ENCODE measurements at places on chromosomes 16 and 17.
A peak's percentile ranks its signal among the peaks of the same experiment; 100 is the strongest.

- no peak for DNase-seq
Observed at GRCh38 chr16:68284847-68285246, 20.5 kb downstream of the SLC7A6 start.

GRCh38 chr17:79940459-79941087, 95.1 kb downstream of the TBC1D16 start:
- DNase-seq, result no peak

GRCh38 chr17:45277216-45277849, 15.4 kb upstream of the SPATA32 start:
- DNase-seq, result peak; percentile 90

DNA sequence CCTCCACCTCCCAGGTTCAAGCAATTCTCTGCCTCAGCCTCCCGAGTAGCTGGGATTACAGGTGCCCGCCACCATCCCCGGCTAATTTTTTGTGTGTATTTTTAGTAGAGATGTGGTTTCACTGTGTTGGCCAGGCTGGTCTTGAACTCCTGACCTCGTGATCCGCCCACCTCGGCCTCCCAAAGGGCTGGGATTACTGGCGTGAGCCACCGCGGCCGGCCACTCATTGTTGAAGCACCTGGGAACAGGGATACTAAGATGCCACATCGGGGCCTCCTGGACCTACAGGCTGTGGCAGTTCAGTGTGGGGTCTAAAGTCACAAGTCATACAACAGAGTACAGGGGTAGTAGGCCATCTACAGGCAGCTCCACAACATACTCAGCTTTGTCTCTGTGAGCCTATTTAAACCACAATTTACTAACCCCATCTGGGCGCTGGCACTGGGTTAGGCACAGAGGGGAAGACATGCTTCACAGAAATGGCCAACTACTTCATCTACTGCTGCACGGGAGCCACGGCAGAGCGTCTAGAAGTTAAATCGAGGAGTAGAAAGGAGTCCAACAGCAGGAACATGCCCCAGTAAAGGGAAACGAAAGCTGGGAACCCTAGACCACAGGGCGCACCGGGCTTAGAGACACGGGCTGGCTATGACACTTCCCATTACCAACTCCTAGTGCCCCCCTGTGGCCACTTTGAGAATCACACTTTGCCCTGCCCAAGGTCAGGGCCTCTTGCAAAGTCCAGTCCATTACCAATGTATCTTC, 4.3 kb downstream of the VAMP2 start:
- DNase-seq, result peak; percentile 93

DNA sequence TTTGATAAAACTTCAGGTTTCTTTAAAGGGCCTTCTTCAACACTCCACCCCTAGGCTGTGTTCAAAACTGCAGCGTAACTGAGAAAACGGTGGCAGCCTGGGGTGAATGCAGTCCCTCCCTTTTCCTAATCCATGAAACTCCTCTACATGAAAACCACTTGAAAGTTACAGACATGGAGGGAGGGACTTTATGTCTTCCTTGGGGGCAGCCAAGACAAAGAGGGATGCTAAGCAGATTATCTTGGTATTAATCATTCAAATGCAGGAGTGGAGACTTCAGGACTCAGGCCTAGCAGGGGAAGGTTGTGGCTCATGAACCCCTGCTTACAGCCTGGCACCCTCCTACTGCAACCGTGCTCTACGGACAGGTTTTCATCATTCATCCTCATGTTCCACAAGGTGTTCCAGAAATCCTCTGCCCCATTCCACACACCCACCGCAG, 46.8 kb downstream of the RNF112 start:
- DNase-seq, result no peak

GRCh38 chr16:10081201-10081940, 100.9 kb downstream of the GRIN2A start:
- DNase-seq, result no peak

DNA sequence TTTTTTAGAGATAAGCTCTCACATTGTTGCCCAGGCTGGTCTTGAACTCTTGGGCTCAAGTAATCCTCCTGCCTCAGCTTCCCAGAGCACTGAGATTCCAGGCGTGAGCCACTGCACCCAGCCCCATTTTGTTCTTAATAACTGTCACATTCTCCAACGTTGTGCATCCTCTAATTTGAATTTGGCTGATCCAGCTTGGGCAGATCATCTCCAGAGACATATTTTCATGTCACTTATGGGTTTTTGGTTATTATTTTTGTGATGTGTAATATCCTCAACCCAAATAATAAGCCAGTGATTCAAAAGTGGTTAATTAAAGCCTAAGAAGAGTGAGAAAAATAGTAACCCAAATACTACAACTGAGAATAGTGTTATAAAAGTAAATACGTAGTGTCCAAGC, 16.2 kb upstream of the COL1A1 start:
- DNase-seq, result no peak

DNA sequence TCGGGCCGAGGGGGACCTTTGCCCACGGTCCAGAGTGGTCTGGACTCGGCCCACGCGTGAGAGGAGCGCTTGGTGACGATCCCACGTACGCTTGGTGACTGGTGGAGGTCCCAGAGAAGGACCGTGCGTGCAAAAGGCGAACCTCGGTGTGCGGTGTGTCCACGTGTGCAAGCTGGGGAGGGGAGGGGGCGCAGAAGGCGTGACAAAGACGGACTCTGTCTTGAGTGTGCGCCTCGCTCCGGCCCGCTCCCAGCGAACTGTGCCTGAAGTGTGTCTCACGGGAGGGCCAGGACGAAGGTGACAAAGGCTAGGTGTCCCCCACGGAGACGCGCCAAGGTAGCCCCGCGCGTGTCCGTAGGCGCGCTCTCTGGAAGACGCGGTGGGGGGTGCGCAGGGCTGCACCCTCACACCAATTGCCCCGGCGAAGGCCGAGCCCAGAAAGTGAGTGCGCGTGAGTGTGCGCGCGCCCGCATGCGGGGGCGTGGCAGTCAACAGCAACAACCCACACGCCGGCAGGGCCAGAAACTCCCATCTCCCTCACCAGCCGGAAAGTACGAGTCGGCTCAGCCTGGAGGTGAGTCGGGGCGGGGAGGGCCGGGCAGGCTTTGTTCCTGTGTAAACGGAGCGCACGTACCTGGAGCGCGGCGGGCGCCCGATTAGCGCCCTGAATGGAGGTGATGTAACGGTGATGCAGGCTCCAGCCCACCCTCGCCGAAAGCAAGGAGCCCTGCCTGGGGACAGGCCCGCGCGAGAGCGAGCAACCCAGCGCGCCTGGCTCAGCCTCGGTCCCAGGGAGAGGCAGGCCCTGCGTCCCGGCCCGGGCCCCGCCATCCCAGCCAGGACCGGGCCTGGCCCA, at the start of gene GPRC5C:
TSS of gene GPRC5C (plus strand) at position 521 of the 856 bp plus-strand sequence. CDS start 7,689 bp downstream, outside the sequence.
- DNase-seq, result peak; percentile 54

DNA sequence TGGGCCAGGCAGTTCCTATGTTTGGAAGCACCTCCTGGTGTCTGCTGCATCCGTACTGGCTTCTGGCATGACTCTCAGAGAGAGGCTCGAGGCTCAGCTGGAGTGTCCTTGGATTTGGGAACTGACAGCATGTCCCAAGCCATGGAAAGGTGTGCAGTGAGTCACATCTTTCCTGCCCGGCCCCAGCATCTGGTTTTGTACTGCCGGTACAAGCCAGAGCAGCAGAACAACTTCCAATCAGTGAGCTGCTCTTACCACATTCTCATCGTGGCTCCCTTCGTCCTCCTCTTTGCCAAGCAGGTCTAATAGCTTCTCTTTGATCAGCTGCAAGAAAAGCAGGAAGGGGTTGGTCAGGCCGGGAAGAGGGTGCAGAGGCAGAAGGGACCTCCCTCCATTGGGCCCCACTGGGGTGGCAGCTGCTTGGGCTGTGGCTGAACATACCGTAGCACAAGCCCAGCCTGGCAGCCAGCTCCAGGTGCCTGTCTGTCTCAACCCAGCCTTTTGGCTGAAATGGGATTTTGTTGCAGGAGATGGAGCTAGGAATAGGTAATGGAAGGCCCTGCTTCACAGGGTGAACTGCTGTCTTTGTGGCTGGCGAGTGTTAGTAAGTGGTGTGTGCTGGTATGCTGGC, 24.2 kb downstream of the SPACA3 start:
- DNase-seq, result no peak

- no peak for DNase-seq
Observed at GRCh38 chr17:62049299-62049698, 15.8 kb downstream of the MED13 start.

DNA sequence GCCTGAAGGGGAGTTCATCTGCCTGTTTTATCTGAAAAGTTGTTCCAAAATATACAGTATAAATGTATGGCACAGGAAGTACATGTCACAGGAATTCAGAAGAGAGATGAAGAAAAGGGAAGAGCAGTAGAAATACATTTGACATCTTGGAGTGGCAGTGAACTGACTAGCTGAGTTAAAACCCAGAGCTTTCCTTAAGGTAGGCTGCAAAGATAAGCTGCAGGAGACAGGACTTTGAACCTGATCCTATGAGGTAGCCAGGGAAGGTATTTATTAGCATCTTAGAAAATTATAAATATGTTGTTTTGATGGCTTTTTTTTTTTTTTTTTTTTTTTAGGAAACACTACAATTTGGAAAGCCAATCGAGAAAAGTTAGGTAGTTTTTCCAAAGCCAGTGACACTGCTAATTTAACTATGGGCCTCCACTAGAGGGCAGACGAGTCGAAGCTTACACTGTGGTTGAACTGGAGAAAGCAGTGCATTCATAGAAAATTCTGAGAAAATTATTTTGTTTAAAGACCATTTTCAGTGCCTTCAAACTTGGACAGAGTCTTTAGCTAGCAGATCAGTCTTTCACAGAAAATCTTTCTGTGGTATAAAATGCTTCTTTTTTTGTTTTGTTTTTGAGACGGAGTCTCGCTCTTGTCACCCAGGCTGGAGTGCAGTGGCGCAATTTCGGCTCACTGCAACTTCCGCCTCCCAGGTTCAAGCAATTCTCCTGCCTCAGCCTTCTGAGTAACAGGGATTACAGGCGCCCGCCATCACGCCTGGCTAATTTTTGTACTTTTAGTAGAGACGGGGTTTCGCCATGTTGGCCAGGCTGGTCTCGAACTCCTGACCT, 122.3 kb downstream of the SSH2 start:
- peak; percentile 78 for DNase-seq

DNA sequence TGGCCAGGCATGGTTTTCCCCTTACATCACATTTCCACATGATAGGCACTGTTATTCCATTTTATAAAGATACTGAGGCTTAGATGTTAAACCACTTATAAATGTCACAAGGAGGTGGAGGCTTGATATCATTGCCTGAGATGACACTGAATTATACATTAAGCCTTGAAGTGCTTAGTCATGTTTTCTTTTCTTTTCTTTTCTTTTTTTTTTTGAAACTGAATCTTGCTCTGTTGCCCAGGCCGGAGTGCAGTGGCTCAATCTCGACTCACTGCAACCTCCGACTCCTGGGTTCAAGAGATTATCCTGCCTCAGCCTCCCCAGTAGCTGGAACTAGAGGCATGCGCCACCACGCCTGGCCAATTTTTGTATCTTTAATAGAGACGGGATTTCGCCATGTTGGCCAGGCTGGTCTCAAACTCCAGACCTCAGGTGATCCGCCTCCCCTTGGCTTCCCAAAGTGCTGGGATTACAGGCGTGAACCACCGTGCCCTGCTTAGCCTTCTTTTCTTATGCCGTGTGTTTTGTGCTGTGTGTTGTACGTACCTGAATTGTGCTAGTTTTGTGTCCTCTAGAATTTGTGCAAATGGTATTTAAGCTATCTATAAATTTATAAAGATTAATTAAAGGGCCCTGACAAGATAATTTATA, 1.2 kb downstream of the DNAJA3 start:
- DNase-seq, result no peak

- DNase-seq, result no peak
Observed at GRCh38 chr16:81717662-81718189, 61.4 kb upstream of the PLCG2 start.

GRCh38 chr16:7017006-7017662, 315.5 kb upstream of the RBFOX1 start:
- no peak for DNase-seq

- no peak for DNase-seq
Observed at GRCh38 chr17:82056729-82057621, 5.3 kb downstream of the GPS1 start.

GRCh38 chr17:3976675-3977171, 12.5 kb upstream of the ATP2A3 start:
- DNase-seq, result no peak

DNA sequence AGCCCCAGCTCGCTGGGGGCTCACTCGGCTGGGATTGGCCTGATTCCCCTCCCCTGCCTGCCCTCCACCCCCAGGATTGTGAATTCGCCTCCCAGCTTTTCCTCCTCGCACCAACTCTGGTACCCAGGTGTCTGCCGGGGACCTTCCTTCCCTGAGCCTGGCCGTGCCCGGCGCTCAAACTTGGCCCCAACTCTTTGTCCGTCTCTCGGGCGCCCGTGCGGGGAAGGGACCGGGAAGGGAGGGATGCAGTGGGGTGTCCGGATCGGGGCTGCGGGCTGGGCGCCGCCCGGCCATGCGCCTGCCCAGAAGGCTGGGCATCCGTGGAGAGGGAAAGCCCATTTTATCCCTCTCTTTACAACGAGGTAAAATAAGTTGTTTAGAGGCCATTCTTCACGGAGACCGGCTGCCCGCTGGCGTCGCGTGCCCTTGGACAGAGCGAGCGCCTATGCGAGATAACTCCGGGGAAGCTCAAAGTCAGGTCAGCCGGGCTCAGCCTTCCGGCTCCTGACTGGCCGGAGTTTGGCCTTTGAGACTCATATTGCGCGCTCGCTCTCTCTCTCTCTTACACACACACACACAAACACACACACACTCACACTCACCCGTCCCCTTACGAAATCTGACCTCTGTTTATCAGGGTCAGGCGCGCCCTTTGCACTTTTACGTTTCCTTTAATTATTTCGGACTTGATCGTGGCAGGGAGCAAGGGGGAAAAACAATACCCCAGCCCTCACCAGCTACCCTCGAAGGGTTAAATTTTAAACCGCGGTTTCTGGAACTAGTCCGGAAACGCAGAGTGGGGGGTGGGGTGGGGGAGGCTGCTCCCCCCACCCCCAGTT, 774 bp upstream of the MAF start:
- DNase-seq, result peak; percentile 59

DNA sequence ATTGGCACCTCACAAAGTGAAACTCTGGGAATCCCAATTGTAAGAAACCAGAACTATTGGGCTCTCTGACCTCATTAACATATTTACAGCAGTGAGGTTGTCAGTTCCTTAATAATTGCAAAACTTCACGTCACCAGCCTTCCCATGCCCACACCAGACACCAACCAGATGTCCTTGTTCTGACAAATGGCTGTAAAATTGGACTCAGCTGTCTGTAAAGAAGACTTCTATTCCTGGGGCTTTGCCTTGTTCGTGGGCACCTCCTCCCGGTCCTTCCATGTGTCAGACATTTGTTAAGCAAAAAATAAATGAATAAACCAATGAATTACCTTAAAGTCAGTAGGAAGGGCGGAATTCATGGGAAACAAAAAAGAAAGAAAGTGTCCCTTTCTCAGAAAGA, 284.3 kb upstream of the CDH11 start:
- DNase-seq, result no peak

All from endothelial cell (in vitro differentiated cells).